ENCODE measurements at places on chromosomes 1 and 21.

DNA sequence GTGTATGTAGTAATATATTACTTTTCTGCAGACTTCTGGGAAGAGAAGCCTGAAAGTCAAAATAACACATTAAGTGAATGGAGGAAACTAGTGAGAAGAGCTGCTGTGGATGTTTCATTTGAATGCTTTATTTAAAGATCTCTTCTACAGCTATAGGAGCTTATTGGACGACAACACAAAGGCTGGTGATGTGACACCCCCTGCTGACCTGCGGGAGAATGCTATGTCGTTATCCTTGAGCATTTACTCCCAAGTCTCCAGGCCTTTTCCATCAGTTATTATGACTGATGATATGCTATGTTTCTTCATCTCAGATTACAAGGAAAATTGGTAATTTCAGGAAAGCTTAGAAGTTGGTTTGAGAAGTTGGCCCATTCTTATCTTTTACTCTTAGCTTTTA is 22.3 kb upstream of the PLA2G4A start:
- no peak for DNase-seq

DNA sequence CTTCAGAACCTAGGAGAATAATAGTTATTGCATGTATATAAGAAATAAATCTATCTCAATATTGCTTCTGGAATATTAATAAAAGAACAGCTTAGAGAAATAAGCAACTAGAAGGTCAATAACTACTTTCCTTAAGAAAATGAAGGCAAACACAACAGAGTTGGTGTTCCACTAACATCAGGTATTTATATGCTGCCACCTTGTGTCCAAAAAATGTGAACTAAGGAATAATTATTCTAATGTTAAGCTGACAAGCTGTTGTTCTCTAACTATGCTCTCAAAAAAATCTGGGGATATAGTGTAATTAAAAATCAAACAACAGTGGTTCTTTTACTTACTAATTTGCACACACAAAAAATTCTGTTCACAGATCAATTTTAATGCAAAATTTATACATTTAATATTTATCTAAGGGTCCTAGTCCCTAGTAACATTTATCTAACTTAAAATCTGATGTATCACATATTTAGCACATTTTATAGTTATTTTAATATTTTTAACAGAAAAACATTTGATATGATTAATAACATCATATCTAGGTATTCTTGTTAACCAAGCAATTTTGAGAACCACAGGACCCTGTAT is 39.6 kb downstream of the UCHL5 start:
- DNase-seq: peak; percentile 8

DNA sequence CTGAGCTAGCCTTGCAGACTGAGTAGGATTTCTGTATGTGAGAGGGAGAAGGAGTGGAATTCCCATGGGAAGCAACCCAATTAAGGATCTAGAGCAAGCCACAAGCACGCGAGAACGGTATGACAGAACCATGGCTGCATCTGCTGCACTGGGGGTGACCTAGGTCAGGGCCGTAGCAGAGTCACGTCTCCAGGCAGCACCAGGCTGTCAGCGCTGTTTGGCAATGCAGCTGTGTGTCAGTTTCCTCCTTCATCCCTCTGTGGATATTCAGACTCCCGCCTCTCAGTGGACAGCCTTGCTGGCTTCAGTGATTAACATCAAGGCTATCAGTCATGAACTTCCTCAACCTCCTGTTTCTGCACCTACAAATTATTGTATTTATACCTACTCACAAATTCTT is 118.1 kb upstream of the PPP2R5A start:
- peak; percentile 42 for DNase-seq

DNA sequence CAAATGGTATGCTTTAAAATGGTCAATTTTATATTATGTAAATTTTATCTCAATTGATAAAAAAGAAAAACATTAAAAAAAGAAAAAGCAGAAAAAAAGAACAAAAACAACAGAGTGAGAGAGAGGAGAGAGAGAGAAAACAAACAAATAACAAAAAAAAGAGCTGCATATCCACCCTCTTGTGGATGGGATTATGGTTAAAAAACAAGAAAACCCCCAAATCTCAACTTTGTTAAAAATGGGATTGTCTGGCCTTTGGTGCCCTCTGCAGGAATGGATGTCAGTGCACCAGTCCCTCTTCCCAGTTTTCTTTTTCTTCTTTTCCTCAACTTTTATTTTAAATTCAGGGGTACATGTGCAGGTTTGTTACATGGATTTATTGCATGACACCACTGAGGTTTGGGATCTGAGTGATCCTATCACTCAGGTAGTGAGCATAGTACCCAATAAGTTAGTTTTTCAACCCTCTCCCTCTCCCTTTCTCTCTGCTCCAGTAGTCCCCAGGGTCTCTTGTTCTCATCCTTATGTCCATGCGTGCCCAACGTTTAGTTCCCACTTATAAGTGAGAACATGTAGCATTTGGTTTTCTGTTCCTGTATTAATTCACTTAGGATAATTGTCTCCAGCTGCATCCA is 28.1 kb downstream of the RNF187 start:
- DNase-seq: peak; percentile 36

GRCh38 chr1:46520063-46520911 is 30.7 kb downstream of the DMBX1 start:
- peak; percentile 84 for DNase-seq

DNA sequence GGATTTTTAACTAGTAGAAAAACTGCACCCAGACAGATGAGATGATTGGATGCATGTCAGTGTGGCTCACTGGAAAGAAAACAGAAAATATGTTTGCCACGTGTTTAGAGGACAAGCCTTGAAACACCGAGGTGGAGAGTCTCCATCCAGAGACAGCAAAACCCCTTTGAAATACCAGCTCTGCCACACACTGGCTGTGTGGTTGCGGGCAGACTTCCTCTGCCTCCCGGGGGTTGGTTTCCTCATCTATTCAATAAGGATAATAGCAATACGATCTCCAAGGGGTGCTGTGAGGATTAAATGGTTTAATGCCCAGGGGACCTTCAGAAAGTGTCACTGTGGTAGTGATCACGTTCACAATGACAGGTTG is 67.2 kb upstream of the PARP1 start:
- DNase-seq: no peak

DNA sequence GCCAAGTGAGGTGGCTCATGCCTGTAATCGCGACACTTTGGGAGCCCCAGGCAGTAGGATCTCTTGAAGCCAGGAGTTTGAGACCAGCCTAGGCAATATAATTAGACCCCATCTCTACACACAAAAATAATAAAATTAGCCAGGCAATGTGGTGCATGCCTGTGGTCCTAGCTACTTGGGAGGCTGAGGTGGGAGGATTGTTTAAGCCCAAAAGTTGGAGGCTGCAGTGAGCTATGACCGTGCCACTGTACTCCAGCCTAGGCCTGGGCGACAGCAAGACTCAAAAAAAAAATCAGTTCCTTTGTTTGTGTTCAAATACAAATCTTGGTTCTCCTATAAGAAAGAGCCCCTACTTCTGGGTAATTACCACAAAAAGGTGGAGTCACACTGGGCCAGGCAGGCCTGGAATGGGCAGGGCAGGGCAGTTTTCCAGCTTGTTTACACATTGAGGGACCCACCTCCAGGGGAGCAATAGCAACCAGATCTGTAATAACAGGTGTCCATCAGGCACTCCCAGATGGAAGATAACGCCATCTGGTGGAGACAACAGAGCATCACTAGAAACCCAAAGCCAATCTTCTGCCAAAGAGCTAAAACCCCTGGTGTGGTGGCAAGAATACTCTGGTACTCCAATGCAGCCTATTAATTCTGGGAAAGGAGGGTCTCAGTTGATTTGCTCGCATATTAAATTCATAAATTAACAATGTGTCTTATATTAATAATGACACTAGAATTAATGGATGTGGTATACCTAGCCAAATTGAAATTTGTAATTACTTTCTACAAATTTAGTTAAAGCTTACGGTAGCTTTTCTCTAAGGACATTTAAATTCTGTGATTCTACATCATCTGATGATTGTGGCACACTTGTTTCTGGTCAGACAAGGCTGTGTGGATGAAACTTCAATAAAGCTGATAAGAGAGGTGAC is 13.2 kb downstream of the PPP1R15B start:
- peak; percentile 76 for DNase-seq

- DNase-seq: no peak
Observed at GRCh38 chr1:246647513-246647912, 76.7 kb upstream of the SCCPDH start.

DNA sequence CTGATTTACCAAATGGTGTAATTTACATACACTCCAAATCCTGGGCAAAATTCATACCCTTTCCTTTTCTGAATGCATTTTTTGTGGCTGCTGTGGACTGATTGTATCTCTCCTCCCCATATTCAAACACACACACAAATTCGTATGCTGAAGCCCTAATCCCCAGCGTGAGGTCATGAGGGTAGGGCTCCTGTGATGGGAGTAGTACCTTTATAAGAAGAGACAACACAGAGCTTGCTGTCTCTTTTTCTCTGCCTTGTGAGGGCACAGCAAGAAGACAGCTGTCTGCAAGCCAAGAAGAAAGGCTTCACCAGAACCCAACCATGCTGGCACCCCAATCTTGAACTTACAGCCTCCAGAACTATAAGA is 24.4 kb downstream of the DUSP10 start:
- no peak for DNase-seq

DNA sequence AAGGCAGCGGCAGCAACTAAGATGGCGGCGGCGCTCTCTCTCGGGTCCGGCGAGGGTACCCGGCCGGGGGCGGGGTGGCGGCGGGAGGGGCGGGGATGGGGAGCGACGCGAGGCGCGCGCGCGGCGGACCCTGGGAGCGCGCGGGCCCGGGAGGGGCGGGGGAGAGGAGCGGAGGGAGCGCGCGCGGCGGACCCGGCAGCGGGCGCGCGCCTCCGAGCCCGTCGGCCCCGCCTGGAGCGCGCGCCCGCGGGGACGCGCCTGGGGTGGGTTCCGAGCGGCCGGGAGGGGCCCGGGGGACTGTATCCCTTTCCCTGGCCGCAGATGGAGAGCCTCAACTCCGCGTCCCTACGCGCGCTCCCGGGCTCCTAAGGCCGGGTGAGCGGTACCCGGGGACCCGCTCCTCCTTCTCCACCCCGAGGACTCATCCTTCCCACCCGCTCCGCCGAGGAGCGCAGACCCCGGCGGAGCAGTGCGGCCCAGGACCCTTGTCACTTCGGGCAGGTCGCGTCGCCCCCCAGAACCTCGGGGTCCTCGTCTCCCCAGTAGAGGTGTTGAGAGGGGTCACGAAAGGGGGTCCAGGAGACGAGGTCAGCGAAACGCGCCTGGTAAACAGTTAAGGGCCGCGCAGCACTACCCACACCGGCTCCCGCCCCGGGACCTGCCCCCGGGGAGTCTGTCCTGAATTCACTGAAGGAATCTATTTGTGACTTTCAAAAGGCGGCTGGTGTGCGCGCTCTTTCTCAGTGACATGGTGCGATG is at the start of gene CLSTN1:
TSS of gene CLSTN1 (minus strand) at position 23 of the 759 bp plus-strand sequence. CDS start 232 bp downstream, outside the sequence.
- DNase-seq: peak; percentile 59

GRCh38 chr1:32715901-32716311 is 13.3 kb upstream of the SYNC start:
- no peak for DNase-seq

GRCh38 chr1:73401666-73402065 is 796.3 kb downstream of the LRRIQ3 start:
- peak; percentile 10 for DNase-seq

- no peak for DNase-seq
Observed at GRCh38 chr1:245510144-245510543, 355.4 kb downstream of the KIF26B start.

- no peak for DNase-seq
Observed at GRCh38 chr1:200314085-200314750, 95.6 kb downstream of the ZNF281 start.

GRCh38 chr1:59738591-59739015 is 76.1 kb upstream of the HOOK1 start:
- no peak for DNase-seq

DNA sequence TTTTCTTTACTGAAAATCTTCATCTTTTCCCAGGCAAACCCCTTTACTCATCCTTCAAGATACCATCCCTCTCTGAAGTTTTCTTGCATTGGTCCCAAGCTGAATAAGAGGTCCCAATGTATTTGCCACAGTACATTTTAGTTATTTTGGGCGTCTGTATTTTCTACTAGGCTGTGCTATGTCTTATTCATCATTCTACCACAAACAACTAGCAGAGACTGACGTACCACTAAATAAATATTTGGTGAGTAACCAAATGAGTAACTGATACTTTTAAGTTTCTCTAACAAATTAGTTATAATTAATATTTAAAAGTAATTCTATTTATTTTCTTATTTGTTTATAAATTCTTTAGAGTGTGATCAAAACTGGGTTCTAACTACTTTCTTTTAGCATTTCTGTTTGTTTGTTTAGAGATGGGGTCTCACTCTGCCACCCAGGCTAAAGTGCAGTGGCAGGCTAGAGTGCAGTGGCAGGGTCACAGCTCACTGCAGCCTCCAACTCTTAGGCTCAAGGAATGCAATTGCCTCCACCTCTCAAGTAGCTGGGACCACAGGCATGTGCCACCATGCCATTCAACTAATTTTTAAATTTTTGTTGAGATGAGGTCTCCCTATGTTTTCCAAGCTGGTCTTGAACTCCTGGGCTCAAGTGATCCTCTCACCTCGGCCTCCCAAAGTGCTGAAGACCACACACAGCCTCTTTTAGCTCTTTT is 33.1 kb downstream of the NDC1 start:
- DNase-seq: no peak

DNA sequence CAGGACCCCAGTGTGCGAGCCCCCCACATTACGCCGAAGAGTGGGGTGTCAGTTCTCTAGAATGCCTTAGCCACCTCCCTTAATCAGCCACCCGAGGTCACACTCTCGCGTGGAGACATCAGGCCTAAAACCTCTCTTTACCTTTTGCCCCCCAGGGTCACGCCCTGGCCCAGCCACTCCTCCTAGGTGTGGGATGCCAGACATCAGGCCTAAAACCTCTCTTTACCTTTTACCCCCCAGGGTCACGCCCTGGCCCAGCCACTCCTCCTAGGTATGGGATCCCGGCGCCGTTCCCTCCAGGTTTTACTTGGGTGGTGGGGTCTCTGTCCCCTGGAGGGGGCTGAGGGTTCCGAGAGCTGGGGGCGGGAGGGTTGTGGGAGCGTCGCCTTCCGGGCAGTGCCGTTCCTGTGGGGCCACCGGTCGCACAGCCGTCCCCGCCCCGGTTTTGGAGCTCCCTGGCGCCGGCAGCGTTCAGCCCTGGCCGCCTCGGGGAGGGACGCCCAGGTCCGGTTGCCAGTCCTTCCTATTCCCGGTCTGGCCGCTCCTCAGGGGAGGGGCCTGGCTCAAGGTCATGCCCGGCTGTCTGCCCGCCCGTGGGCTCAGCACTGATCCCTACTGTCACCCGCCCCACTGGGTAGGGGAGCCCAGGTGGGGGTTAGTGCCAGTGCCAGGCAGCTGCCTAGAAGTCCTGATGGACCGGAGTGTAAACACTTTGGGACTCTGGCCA is 882 bp downstream of the VPS13D start:
- no peak for DNase-seq
